ENCODE measurements at places on chromosomes 2 and 18. TPM values are rescaled to one million over a fixed set of nuclear protein-coding genes. Genes with fewer than 3 reads are reported as not detected.

The RAD51AP2 gene
- total RNA-seq, result not detected

GRCh38 chr2:216477283-216478035 lies 21.2 kb upstream of the RPL37A start:
- H3K4me3 ChIP-seq, result no peak overlapping the region
- DNase-seq, result no peak
- peak overlapping the region; percentile 79 for H3K27ac ChIP-seq
- no peaks in the 10 kb centered on the region for H3K27me3 ChIP-seq
- H3K36me3 ChIP-seq, result no peaks in the 10 kb centered on the region
- H3K4me1 ChIP-seq, result no peaks in the 10 kb centered on the region

GRCh38 chr2:106104332-106105062 lies 89.6 kb downstream of the UXS1 start:
- H3K36me3 ChIP-seq, result peaks cover 6% of the 10 kb centered on the region
- no peaks in the 10 kb centered on the region for H3K4me1 ChIP-seq
- H3K27me3 ChIP-seq, result no peaks in the 10 kb centered on the region
- H3K4me3 ChIP-seq, result no peak overlapping the region
- H3K27ac ChIP-seq, result no peak overlapping the region

DNA sequence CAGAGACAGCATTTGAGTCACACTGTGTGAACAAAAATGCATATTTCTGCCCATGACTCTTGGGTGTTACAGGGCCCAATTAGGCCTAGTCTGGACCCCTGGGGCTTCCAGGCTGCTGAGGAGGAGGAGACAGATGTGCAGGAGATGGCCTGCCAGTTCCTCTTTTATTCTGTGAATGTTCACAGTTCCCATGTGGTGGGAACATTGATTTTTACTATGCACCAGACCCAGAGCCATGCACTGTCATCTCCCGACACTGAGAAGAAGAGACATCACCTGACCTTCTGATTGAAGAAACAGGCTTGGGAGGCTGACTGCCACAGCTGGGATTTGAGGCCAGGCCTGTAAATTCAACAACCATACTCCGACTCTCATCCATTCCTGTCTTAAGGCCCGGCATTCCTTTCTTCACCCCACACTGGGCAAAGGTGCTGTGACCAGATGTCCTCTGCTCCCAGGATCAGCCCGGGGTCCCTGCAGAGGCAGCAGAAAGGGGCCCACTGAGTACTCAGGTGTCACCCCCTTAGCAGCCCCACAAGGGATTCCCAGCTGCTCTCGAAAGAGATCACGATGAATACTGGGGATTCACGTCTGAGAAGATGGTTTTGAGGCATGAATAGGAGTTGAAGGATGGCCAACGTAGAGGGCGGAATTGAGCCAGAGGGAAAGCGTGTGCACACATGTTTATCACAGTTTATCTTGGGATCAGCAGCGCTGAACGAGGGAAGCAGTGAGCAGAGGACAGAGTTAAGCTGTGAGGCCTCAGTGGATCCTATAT lies 3.6 kb upstream of the TFCP2L1 start:
- H3K4me1 ChIP-seq, result peaks cover 9% of the 10 kb centered on the region
- no peak overlapping the region for H3K27ac ChIP-seq
- peaks cover 22% of the 10 kb centered on the region for H3K27me3 ChIP-seq
- DNase-seq, result no peak

- peaks cover 6% of the 10 kb centered on the region for H3K4me1 ChIP-seq
- H3K36me3 ChIP-seq, result peaks cover 28% of the 10 kb centered on the region
- H3K27me3 ChIP-seq, result no peaks in the 10 kb centered on the region
- no peak for DNase-seq
These were observed 18.8 kb upstream of the MREG start for GRCh38 chr2:216031960-216032689.

DNA sequence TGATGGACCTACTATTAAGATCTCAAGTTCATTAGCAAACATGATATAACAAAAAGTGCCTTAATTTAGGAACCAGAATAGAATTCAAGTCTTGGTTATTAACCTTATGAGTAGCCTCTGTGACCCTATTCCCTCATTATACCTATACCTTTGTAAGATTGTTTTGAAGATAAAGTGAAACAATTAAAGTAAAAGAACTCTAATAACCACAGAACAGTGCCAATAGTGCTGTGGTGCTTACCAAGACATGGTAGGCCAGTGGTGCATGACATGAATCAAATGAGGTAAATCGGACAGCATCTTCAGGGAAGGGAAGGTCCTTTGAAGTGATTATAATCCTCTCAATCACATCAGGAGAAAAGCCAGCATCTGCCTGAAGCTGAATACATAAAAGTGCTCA lies 36.4 kb downstream of the METTL4 start:
- DNase-seq, result no peak
- H3K36me3 ChIP-seq, result no peaks in the 10 kb centered on the region
- no peak overlapping the region for H3K27ac ChIP-seq

The CDH20 gene
- 0.39 TPM for total RNA-seq

DNA sequence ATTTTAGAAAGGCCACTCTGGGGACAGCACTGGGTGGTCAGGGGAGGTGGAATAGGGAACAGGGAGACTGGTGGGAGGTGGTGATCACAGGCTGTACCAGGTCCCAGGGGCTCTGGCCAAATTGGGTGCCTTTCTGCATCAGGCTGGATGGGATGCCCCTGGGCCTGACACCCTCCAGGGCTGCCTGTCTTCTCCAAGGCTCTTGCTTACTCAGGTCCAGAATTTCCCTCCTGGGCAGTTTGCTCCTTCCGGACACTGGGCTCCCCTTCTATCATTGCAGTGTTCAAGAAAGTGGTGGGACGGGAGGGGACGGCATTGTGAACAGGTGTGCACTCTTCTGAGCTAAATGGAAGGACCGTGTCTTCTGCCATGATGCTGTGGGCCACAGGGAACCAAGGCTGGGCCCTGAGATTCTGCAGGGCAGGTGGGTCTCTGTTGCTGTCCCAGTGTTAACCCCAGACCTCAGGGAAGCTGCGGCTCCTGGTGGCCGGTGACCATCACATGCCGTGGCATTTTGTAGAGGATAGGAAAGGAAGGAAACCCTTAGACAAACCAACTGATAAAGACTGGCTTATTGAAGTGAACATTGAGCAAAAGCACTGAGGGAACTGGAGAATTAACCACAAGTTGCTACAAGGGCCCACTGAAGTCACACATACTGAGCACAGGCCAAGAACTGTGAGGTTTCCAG lies 93.7 kb upstream of the HS6ST1 start:
- H3K27me3 ChIP-seq, result no peaks in the 10 kb centered on the region
- no peaks in the 10 kb centered on the region for H3K36me3 ChIP-seq
- no peaks in the 10 kb centered on the region for H3K4me1 ChIP-seq
- no peak for DNase-seq
- H3K27ac ChIP-seq, result no peak overlapping the region

The ERFE gene
- not detected for total RNA-seq

DNA sequence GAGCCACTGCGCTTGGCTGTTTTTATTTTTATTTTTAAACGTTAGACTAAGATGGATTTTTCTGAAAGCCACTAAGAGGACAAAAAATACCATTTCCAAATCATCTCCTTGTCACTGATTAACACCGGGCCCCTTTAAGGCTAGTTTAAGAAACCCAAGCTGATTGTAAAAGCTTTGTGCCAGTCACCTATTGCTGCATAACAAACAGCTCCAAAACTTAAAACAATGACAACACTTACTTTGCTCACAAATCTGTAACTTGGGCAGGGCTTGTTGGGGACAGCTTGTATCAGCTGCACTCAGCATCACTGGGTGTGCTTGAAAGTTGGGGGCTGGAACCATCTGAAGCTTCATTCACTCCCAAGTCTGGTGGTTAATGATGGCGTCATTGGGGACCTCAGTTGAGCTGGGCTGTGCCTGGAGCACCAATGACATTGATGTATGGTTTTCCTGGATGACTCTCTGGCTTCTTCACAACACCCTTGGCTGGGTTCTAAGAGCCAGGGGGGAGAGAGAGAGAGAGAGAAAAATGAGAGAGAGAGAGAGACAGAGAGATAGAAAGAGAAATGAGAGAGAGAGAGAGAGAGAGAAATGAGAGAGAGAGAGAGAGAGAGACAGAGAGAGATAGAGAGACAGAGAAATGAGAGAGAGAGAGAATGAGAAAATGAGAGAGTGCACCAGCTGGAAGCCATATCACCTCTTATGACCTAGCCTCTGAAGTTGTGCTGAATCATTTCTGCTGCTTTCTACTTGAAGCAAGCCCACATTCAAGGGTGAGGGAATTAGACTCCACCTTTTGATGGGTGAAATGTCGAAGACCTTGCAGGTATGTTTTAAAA lies 26.0 kb upstream of the ATG16L1 start:
- no peak overlapping the region for H3K27ac ChIP-seq
- DNase-seq, result no peak
- no peaks in the 10 kb centered on the region for H3K36me3 ChIP-seq
- H3K4me1 ChIP-seq, result no peaks in the 10 kb centered on the region

DNA sequence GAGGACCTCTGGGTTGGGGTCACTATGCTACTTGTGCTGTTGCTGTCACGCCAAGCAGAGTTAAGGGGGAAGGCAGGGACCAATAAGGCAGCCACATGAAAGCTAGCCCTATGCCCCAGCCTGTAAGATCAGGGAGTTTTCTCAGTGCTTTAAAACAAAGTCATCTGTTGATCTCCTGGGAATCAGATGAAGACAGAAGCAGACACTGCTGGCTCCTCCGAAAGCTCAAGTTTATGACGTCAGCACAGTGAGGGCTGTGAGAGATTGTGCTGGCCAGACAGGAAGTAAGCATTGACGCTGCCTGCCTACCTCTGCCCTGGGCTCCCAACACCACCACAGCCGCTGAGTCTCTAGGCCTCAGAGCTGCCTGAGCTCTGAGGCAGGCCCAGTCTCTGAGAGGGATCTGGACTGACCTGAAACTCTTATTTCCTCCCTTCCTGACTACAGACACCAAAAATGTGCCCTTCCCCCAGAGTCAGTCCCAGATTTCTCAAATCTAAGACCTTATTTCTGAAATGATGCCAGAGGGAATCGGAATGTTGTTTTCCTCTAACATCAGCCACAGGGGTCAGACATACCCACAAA lies 118.1 kb upstream of the EPAS1 start:
- H3K4me1 ChIP-seq, result no peaks in the 10 kb centered on the region
- peak overlapping the region; percentile 64 for H3K27ac ChIP-seq
- peak; percentile 42 for DNase-seq
- no peaks in the 10 kb centered on the region for H3K27me3 ChIP-seq
- H3K36me3 ChIP-seq, result no peaks in the 10 kb centered on the region
- H3K4me3 ChIP-seq, result no peak overlapping the region

Measured in tibial nerve (tissue), 4 donors.